Spleen (tissue), 13 donors: ENCODE measurements at places on chromosomes 1 and 21.

DNA sequence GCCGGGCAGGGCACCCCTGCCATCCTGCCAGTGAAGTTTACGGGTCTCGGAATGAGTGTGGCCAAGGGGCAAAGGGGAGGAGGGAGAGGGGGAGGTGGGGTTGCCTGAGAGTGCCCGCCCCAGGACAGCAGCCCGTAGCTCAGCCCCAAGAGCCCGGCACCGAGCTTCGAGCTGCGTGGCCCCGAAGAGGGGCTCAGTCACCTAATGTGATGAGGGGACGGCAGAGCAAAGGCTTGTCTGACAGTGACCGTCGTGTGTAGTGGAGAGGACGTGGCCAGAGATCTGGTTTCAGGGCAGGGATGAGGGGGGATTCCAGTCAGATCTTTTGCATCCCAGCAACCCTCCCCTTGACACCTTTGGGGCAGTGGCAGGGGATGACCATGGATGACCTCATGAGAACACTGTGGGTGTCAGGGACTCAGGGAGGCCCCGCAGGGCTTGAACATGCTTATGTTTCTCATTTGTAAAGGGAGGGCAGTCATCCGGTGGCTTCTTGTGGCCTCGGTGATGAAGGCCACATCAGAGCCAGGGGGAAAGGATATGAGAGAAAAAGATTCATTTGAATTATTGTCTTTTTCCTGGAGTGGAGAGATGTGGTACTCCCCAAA lies 1.1 kb upstream of the TRPM2 start:
- no peak for DNase-seq

GRCh38 chr1:109884242-109884891 lies 26.3 kb upstream of the CSF1 start:
- no peak for DNase-seq

DNA sequence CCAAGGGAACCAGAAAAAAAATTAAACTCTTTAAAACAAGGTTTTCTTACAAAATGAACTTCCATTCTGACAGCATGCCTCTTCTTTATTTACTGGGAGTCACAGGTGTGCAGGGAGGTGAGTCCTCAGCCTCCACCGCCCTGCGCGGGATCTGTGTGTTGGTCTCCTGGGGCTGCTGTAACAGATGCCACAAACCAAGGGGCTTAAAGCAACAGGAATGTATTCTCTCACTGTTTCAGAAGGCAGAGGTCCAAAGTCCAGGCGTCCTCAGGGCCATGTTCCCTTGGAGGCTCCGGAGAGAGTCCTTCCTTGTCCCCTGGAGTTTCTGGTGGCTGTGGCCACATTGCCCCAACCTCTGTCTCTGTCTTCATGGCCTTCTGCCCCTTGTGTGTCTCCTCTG lies 123.6 kb upstream of the C1orf174 start:
- no peak for DNase-seq

- peak; percentile 48 for DNase-seq
Measured at GRCh38 chr1:7384679-7385078, 386.4 kb upstream of the VAMP3 start.

GRCh38 chr1:14571810-14572767 lies 26.4 kb upstream of the KAZN start:
- DNase-seq = no peak

DNA sequence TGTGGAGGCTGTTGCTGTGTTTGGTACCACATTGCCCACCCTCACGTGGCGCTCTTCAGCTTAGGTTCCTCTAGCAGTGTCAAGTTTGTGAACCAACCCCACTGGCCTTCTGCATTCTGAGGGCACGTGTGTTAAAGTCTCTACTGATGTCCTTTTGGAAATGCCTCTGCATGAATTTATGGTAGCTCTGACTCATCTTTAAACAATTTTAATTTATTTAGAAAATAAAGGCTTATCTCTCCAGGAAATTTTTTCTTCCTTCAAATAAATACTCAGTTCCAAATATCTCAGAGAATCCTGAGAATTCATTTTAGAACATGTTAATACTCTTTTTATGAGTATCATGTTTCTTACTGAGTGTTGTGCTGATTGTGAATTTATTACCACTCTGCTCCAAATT lies 5.5 kb downstream of the CD1D start:
- DNase-seq = no peak

DNA sequence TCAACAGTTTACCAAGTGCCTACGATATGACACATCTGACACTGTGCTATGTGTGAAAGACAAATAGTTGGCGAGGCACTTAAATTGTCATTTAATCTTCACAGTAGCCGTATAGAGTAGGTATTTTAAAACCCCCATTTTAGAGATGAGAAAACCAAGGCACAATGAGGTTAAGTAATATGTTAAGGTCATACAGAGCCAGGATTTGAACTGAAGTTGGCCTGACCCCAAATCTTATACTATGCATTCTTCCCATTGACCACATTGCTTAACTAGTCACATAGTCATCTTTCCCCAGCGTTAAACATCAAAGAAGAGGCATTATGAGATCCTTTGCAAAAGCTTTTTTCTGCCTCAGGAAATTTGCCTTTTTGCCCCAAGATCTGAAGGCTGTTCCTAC lies 3.9 kb downstream of the INKA2 start:
- no peak for DNase-seq

GRCh38 chr1:203190949-203191348 lies 4.4 kb upstream of the CHI3L1 start:
- DNase-seq = no peak

DNA sequence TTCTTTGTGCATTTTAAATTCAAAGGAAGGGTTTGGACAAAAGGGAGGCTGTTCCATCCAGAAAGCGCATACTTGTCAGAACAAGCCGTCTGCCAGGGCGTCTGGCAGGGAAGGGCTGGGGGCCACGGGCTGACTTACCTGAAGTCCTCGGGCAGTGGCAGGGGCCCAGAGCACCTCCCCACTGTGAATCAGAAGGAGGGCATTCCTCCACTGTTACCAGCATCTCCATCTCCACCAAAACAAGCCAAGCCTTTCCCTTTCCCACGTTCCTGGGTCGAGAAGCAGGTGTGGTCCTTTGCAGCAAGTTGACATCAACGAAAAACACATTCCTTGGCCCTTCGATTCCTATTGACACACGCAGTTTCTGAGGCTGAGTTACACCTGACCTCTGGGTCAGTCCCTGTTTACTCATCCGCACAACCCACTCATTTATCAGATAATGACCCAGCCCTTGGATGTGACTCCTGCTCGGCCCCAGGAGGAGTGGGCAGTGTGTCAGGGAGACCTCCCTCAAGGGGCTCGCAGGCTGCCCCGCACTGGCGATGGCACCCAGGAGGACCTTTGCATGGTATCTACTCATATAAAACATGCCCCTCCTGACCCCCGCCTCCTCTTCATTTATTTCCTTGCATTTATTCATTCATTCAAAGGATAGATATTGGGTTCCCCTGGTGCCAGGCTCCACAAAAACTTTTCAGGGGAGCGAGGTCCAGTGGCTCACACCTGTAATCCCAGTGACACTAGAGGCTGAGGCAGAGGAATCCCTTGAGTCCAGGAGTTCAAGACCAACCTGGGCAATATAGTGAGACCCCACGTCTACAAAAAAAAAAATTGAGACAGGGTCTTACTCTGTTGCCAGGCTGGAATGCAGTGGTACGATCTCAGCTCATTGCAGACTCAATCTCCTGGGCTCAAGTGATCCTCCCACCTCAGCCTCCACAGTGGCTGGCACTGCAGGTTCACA lies 60.2 kb downstream of the TOMM20 start:
- no peak for DNase-seq
